ENCODE measurements at places on chromosomes 5 and 9.

DNA sequence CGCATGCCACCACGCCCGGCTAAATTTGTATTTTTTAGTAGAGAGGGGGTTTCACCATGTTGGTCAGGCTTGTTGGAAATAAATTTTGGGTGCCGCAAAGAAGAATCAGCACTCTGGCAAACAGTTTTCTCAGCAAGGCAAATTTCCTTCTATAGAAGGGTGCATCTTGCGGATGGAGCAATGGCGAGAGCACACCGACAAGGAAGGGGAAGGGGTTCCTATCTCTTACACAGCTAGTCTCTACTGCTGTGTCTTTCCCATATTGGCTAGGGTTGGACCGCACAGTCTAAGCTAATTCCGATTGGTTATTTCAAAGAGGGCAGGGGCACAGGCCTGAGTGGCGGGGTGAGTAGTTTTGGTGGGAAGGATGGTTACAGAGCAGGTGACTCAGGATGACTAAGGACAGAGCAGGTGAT lies 707 bp downstream of the GTF3C5 start:
- DNase-seq, result no peak

- DNase-seq, result no peak
Measured at GRCh38 chr5:174045470-174046025, at the start of gene NSG2. Gene NSG2 (plus strand): TSS chr5:174045706. CDS start chr5:174046756, 1,050 bp downstream.

GRCh38 chr5:32027093-32027716 lies 146.9 kb downstream of the GOLPH3 start:
- DNase-seq, result no peak

DNA sequence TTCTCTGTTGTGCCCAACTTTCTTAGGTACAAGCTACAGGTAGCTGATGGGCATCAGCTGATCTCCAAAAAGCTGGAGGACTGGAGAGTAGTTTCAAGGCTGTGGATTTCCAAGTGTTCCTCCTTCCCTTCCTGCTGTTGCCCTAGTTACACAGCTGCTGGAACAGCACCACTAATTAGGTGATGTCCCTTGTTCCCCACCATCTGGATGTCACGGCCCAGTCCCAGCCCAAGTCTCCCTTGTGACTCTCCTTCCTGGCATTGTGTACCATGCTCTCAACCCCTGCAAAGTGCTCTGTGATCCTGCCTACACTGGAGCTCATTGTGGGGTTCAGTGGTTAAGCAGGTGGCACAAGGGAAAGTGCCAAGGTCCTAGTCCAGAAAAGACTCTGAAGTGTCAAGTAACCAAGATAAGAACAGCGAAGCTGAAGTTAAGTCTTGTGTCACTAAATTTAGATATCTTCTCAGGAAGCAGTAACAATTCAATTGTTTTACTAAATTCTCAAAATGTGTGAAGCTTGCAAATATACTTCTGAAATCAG lies 604.5 kb downstream of the ISL1 start:
- DNase-seq, result no peak

GRCh38 chr5:123605822-123606221 lies 93.8 kb downstream of the CSNK1G3 start:
- no peak for DNase-seq

- DNase-seq, result no peak
Measured at GRCh38 chr5:124550731-124551130, 195.7 kb downstream of the ZNF608 start.

- no peak for DNase-seq
Measured at GRCh38 chr5:44001675-44002380, 387.4 kb downstream of the FGF10 start.

- no peak for DNase-seq
Measured at GRCh38 chr5:34684281-34684979, 28.3 kb downstream of the RAI14 start.

- DNase-seq, result no peak
Measured at GRCh38 chr5:127353327-127353726, 62.7 kb downstream of the MEGF10 start.

GRCh38 chr5:99441235-99441634 lies 512.4 kb upstream of the CHD1 start:
- DNase-seq, result no peak

DNA sequence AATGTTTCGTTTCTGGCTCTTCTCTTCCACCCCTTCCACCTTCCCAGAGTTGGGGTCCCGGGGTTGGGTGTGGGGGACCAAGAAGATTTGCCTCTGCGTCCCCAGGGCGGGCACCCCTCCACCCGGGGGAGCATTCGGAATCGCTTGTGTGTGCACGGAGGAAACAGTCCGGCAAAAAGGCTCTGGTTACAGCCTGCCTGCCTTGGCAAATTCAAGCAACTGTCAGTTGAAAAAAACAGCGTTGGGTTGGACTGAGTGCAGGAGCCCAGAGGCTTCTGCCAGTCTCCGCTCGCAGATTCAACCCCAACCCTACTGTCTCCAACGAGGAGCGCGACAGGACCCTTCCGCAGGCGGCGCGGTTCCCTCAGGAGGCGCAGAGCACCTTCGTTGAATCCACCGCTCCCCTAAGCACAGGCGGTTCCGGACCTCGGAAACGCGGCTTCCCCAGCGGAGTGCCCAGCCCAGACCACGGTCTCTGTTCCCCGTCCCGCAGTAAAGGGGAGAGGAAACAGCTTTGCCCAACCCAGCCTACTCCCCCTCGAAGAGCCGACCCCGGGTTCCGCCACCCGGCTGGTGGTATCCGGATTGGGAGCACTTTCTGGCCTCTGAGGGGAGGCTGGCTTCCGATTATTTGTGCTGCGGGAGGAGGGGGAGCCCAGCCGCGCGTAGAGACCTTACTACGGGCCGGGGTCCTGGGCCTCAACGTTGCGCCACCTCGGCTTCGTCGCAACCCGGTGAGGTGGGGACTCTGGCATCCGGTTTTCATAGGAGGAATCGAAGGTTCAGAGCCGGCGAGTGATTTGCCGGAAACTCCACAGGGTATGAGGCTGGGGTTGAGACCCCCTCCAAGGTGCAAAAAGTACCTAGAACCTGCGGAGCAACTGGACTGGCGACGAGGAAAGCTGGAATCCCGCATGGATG lies 9.6 kb downstream of the LHX6 start:
- DNase-seq, result no peak

DNA sequence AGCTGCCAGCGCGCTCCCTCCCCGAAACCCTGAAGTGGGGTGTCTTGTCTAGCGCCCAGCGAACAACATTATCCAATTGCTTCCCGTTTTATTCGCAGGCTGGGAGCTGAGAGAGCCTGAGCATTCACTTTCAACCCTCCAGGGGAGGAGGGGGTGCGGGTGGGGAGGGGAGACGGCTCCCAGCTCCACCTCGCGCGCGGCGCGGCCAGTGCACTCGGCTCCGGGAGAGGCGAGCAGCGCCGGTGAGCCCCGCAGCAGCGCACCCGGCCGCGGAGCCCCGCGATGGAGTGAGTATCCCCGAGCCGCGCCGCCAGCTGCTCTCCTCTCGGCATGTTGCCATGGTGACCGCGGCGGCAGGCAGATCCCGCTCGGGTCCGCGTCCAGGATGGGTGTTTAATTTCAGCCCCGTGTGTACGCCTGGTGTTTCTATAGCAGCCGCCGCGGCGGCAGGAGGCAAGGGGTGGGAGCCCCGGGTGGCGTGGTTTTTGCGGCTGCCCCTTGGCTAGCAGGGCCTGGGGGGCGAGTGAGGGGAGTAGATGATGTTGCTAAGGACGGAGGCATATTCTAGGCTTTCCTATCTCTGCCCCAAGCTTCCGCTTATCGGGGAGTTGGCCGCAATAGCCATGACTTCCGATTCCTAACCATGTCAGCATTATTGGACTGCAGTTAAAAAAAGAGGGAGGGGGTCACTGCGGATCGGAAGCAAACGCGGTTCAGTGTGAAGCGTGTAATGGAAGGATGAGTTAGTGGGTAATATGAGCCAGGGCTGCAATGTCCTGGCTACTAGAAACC lies 139.2 kb upstream of the PALM2AKAP2 start:
- no peak for DNase-seq

GRCh38 chr9:89486681-89487080 lies 11.2 kb downstream of the SEMA4D start:
- DNase-seq, result no peak

DNA sequence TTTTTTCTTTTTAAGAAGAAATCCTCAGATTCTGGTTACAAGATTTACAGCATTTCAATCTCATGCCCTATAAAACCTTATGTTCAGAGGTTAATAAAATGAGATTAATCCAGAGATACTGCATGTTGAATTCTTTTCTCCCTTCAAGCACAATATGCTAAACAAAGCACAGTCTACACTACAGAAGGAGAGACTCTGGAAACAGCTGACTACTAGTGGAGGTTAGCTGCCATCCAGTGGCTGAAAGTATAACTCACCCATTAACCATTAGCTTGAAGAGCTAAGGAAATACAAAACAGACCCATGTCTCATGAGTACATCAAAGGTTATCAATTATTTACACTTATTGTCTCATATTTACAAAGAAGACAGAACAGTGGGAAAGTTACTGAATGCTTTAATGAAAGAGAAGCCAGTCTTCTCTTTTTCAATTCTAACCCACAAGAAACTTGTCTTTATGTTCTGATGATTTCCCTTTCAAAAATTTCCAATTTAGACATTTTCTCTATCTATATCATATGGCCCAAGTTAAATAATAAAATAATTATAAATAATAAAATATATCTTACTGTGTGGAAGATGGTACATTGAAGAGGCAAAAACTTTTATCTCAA lies 12.7 kb upstream of the DNAH5 start:
- DNase-seq, result no peak

- DNase-seq, result no peak
Measured at GRCh38 chr5:67416986-67417385, 220.4 kb upstream of the CD180 start.

DNA sequence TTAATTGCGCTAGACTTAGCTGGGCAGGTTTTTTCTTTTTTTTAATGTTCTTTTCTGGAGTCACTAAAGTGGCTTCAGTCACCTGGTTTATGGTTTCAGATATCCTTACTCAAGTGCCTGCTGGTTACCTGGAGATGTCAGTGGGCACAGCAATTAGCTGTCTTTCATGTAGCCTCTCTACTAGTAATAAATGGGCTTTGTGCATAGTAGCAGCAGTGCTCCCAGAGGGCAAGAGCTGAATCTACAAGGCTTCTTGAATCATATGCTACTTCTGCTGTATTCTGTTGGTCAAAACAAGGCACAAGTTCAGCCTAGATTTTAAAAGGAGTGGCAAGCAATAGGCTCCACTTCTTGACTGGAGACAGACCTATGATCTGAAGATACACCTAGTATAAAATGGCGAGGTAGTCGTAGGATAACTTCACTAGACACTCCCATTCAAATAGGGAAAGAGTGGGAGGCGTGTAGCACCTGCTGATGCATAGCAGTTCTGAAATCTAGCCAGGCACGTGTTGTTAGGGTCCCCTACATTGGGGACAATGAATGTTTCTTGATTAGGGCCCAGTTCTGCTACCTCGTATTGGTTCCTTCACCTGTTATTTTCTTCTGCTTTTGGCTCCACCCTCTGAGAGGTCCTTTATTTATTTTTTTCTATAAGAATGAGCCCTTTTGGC lies 7.0 kb downstream of the SCAMP1 start:
- no peak for DNase-seq

DNA sequence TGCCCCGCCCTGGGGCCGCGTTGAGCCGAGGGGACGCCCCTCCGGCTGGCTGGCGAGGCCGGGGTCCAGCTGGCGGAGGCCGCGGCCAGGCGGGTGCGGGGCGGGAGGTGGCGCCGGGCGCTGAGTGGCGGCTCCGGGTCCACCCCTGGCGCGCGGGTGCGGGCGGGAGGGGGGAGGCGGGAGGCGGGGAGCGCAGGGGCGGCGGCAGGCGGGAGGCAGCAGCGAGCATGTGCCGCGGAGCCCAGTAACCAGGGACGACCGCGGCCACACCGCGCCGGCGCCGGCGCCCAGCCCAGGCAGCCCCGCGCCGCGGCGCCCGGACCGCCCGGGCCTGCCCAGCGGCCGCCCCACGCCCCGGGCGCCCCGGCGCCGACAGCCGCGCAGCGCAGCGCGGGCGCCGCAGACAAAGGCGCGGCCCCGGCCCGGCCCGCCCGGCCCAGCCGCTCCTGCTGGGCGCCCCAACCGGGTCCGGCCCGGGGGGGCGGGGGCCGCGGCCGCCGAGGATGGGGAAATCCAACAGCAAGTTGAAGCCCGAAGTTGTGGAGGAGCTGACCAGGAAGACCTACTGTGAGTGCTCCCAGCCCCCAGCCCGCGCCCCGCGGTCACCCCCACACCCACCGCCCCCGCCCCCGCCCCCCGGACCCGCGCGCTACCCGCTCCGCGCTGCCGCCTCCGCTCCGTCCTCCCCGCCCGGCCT lies at the start of gene NCS1:
NCS1 (plus strand) TSS at position 244 of the 697 bp plus-strand sequence; CDS start at position 504, 260 bp downstream.
- DNase-seq, result no peak

GRCh38 chr5:75010838-75011237 lies 41.5 kb downstream of the GCNT4 start:
- DNase-seq, result no peak

- DNase-seq, result no peak
Measured at GRCh38 chr5:58458743-58459145, 1.1 kb downstream of the PLK2 start.

DNA sequence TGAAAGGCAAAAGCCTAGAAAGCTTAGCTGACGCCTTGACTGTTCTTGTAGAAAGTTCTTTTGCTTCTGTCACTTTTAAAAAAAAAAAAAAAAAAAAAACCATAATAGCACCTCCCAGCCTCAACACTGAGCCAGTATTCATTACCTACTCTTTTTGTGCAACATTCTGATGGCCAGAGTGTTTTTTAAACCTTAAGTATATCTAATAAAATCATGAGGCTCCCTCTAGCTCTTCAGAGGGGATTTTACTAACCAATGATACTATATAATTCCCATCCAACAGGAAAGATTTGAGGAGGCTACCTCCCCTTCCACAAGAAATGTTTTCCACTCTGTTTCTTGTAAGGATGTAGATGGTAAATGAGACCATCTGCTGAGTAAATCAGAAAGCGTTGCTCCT lies 3.9 kb downstream of the BNC2 start:
- DNase-seq, result no peak

DNA sequence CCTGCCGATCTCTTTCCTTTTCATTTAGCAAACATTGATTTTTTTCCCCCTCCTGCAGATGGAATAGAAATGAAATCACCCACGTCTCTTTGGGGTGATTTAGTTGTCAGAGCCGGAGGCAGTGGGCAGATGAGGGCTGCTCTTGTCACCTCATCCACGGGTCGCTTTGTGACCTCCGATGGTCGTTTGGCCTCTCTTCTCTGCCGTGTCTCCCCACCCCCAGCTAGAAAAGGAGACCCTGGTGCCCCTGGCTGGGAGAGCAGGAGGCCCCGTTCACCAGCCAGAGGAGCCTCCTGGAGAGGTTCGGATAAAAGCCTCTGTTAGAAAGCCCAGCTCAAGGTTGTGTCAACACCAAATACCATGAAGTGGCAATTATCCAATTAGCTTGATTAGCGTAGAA lies 21.6 kb upstream of the RXRA start:
- no peak for DNase-seq

- DNase-seq, result peak; percentile 11
Measured at GRCh38 chr9:3181049-3181953, 337.4 kb upstream of the PUM3 start.

DNA sequence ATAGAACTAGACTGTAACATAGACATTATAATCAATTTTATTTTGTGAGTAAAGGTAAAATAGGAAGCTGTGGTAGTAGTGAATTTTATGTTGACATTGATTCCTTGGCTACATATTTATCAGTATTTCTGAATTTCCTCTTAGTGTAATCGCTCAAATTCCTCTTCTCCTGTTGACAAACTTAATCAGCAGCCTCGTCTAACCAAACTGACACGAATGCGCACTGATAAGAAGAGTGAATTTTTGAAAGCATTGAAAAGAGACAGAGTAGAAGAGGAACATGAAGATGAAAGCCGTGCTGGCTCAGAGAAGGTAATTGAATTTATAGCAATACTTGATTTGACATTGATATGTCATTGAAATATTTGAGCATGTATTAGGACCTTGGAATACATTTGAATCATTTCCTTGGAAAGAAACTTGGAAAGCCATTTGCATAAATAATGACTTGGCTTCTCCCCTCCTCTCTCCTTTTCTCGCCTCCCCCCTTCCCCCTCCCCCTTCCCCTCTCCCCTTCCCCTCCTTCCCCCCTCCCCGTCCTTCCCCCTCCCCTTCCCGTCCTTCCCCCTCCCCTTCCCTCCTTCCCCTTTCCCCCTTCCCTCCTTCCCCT lies 75.5 kb downstream of the GPBP1 start:
- DNase-seq, result no peak

Measured in activated CD4-positive, alpha-beta T cell treated with anti-CD3 and anti-CD28 coated beads, Interleukin-2, amount 50 U/mL, for 24 hours (primary cell).